ENCODE measurements at places on chromosomes 1 and 21. TPM values are rescaled to one million over a fixed set of nuclear protein-coding genes. Genes with fewer than 3 reads are reported as not detected.

SPATA17 gene
- not detected for polyA plus RNA-seq

MTARC1 gene
- 0.59 TPM for polyA plus RNA-seq

PLA2G2C gene
- not detected for polyA plus RNA-seq

FALEC gene
- polyA plus RNA-seq, result 0.38 TPM

RHD gene
- not detected for polyA plus RNA-seq

MRPL9 gene
- 127 TPM for polyA plus RNA-seq

GBP4 gene
- 32.4 TPM for polyA plus RNA-seq

POU3F1 gene
- polyA plus RNA-seq, result not detected

CYP4A22 gene
- not detected for polyA plus RNA-seq

KCNT2 gene
- not detected for polyA plus RNA-seq

SPATA45 gene
- polyA plus RNA-seq, result not detected

DYRK3 gene
- not detected for polyA plus RNA-seq

EVI5 gene
- 0.99 TPM for polyA plus RNA-seq

ROR1 gene
- not detected for polyA plus RNA-seq

GJA9 gene
- not detected for polyA plus RNA-seq

ANKRD34A gene
- 0.38 TPM for polyA plus RNA-seq

TNNI3K gene
- polyA plus RNA-seq, result not detected

LCE3E gene
- polyA plus RNA-seq, result not detected

LCE1B gene
- polyA plus RNA-seq, result not detected

OR2L5 gene
- polyA plus RNA-seq, result not detected

SEMA6C gene
- polyA plus RNA-seq, result 0.57 TPM

RHBDL2 gene
- polyA plus RNA-seq, result not detected

ATAD3A gene
- polyA plus RNA-seq, result 8.5 TPM

TMEM125 gene
- not detected for polyA plus RNA-seq

TMPRSS3 gene
- 0.89 TPM for polyA plus RNA-seq

NHLH1 gene
- polyA plus RNA-seq, result not detected

CNR2 gene
- 3.2 TPM for polyA plus RNA-seq

SLC50A1 gene
- polyA plus RNA-seq, result 72.7 TPM

FLG2 gene
- not detected for polyA plus RNA-seq

USH2A gene
- not detected for polyA plus RNA-seq

HLCS gene
- polyA plus RNA-seq, result 12.5 TPM

GNG12 gene
- not detected for polyA plus RNA-seq

HMGCS2 gene
- polyA plus RNA-seq, result not detected

FCRL2 gene
- 0.07 TPM for polyA plus RNA-seq

HOOK1 gene
- 17.2 TPM for polyA plus RNA-seq

SMIM1 gene
- 1.4 TPM for polyA plus RNA-seq

TMEM79 gene
- 2.5 TPM for polyA plus RNA-seq

LCE1E gene
- polyA plus RNA-seq, result not detected

PPFIA4 gene
- not detected for polyA plus RNA-seq

AGBL4 gene
- polyA plus RNA-seq, result 0.25 TPM

VCAM1 gene
- polyA plus RNA-seq, result 1.6 TPM

PRDM16 gene
- not detected for polyA plus RNA-seq

OR6N1 gene
- not detected for polyA plus RNA-seq

C1QA gene
- not detected for polyA plus RNA-seq

RGS21 gene
- not detected for polyA plus RNA-seq

CSF3R gene
- polyA plus RNA-seq, result 0.10 TPM

UTS2 gene
- not detected for polyA plus RNA-seq

ZZZ3 gene
- polyA plus RNA-seq, result 36.5 TPM

TPTE gene
- polyA plus RNA-seq, result not detected

B3GALT2 gene
- 0.07 TPM for polyA plus RNA-seq

PADI2 gene
- not detected for polyA plus RNA-seq

All from naive thymus-derived CD8-positive, alpha-beta T cell (primary cell).